ENCODE measurements at places on chromosomes 12 and 14.
A peak's percentile ranks its signal among the peaks of the same experiment; 100 is the strongest.

DNA sequence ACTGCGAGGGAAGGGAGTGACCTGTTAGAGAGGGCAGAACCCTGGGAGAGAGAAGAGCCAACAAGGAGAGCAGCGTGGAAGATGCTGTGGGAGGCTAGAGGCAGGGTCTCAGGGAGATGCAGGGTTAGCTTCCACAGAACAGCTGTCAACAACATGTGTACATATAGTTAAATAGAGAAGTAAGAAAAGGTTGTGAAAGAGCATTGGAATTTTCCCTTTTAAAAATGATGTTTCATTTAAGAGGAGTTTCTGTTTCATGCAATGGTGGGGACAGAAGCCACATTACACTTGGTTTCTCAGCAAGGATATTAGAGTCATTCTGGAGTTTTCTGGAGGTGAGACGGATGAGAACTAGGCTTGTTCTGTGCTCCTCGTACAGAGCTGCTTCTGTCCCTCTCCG lies 23.8 kb upstream of the TBC1D30 start:
- no peak for DNase-seq

GRCh38 chr14:55128386-55129085 lies 516 bp upstream of the LGALS3 start:
- no peak for DNase-seq

GRCh38 chr12:90254796-90255195 lies 546.2 kb upstream of the ATP2B1 start:
- no peak for DNase-seq

- no peak for DNase-seq
Observed at GRCh38 chr14:101234999-101235334, 326.3 kb upstream of the DIO3 start.

- no peak for DNase-seq
Observed at GRCh38 chr12:84727961-84728360, 184.6 kb downstream of the SLC6A15 start.

DNA sequence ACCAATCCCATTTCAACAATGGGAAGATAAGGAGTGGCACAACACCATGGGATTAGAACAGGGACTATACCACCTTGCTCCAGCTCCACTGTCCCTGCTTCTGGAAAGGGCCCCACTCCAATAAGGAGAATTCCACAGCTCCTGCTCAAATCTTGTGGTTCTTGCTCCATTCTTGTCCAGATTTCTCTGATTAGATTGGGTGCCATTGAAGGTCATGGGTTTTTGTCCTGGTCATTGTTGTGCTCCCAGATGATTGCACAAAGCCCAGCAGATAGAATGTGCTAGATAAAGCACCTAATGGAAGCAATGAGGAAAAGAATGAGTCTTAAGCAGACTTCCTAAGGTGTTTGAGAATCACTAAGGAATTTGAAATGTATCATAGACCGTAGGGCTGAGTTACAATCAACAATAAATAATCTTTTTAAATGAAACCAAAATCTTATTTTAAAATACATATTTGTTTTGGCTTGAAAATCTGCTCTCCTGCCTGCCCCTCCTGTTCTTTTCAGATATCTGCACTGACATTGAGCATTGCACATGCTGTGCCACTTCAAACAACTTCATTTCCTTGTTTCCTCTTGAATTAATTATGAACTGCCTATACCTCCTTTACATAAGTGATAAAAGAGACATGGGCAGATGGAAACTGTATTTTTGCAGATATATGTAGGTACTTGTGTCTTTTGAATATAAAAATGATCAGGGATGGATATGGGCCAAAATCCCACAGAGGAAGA lies 115.9 kb downstream of the FGD4 start:
- no peak for DNase-seq

DNA sequence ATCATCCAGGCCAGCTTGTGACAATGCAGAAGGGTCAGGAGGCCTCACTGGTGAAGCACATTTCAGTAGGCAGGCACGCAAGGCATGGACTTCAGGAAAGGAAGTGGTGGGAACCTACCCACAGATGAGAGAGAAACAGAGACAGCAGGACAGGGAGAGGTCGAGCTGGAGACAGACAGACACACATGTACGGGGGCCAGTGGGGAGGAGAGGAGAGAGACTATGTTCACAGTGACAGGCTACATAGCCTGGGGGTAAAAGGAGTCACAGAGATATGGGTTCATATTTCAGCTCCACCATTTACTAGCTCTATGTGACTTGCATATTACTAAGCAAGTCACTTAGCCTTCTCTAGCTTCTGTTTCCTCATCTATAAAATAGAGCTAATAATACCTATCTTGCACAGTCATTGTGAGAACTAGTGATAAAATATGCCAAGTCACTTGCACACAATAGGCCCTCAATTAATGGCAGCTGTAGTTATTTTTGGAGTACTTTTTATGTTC lies 91.1 kb upstream of the FUT8 start:
- no peak for DNase-seq

DNA sequence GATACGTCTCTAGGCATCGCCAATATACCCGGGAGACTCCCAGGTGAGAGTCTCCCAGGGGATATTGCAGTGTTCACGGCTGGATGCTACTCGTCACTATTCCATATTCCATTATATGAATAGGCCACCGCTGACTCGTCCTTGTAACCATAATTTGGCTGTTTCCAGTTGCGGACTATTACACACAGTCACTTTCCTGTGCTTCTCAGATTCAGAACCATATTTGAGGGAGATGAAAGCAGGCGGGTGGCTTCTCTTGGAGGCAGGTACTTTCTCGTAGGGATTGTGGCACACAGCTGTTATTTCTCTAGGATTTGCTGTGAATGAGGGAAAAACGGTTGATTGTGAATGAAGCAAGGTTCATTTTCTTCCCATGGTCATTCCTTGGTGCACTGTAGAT lies 73.0 kb downstream of the ADGRD1 start:
- no peak for DNase-seq

- no peak for DNase-seq
Observed at GRCh38 chr14:67360470-67361206, 510 bp downstream of the EIF2S1 start.

DNA sequence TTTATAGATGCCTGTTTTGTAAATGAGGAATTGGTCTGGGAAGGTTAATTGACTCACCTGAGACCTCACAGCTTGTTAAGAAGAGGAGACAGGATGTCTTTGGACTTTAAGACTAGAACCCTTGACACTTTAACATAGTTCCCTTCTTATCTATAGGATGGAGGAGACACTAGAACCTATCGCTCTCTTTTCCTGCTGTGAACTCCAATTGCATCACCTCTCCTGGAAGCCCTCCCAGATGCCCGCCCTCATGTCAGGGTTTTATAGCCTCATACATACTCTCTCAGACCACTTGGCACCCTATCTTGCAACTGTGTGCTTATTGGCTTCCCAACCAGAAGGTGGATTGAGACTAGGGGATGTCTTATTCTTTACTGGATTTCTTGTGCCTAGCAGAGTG lies 2.5 kb upstream of the CTDSP2 start:
- no peak for DNase-seq

- peak; percentile 46 for DNase-seq
Observed at GRCh38 chr12:120012067-120012621, 23.1 kb downstream of the BICDL1 start.
